ENCODE measurements at places on chromosomes 2 and 18.

- no peak for DNase-seq
Measured at GRCh38 chr2:181466661-181467576, 9.7 kb downstream of the ITGA4 start.

GRCh38 chr2:161576421-161576820 is 47.8 kb upstream of the SLC4A10 start:
- DNase-seq = no peak

GRCh38 chr2:236501531-236501930 is 68.1 kb upstream of the ACKR3 start:
- no peak for DNase-seq

DNA sequence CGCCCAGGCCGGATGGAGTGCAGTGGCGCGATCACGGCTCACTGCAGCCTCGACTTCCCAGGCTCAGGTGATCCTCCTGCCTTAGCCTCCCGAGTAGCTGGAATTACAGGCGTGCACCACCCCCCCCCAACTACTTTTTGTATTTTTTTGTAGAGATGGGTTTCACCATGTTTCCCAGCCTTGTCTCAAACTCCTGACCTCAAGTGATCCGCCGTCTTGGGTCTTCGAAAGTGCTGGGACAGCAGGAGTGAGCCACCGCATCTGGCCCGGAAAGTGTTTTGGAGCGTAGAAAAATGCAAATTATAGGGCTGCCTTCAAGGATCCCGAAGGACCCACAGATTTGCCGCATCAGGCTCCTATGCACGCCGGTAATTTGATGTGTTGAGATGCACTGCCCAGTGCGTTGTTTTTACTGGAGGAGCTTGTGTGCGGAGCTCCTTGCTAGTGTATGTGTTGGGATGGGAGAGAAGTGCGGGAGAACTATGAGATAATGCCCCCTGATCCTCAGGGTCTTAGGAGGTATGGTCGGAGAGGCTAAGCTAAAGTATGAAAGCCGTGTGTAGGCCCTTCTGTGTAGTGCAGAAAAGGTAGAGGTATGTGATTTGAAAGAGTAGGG is 1.2 kb upstream of the CLASP1 start:
- no peak for DNase-seq

Measured in D721Med (cell line).